ENCODE measurements at places on chromosomes 12 and 14. TPM values are rescaled to one million over a fixed set of nuclear protein-coding genes. Genes with fewer than 3 reads are reported as not detected.
A peak's percentile ranks its signal among the peaks of the same experiment; 100 is the strongest.

CALM1 gene
- 205 TPM for polyA plus RNA-seq

- DNase-seq: no peak
These were observed 16.5 kb upstream of the KRT78 start for GRCh38 chr12:52865090-52865944.

DNA sequence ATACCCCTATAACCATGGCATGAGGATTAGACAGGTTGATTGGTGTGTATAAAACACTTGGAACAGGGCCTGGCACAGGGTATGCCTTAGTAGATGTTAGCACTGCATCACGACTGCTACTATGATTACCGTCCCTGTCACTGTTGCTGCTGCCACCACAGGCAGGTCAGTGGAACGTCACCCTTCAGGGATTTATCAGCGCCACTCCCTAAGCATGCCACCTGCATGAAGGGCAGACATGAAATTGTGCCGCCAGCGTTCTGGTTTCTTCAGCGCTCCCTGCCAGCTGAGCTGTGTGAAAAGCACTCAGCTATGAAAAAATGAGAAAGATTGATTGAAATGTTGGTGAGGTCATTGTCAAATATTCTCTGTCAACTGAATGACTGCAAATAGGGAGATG lies 477.0 kb downstream of the DPF3 start:
- DNase-seq: no peak

GRCh38 chr12:54697851-54698250 lies 49.7 kb upstream of the DCD start:
- DNase-seq: peak; percentile 14

- no peak for DNase-seq
These were observed 2.5 kb upstream of the IKZF4 start for GRCh38 chr12:56018356-56018755.

ANKLE2 gene
- polyA plus RNA-seq: 46.1 TPM

DNA sequence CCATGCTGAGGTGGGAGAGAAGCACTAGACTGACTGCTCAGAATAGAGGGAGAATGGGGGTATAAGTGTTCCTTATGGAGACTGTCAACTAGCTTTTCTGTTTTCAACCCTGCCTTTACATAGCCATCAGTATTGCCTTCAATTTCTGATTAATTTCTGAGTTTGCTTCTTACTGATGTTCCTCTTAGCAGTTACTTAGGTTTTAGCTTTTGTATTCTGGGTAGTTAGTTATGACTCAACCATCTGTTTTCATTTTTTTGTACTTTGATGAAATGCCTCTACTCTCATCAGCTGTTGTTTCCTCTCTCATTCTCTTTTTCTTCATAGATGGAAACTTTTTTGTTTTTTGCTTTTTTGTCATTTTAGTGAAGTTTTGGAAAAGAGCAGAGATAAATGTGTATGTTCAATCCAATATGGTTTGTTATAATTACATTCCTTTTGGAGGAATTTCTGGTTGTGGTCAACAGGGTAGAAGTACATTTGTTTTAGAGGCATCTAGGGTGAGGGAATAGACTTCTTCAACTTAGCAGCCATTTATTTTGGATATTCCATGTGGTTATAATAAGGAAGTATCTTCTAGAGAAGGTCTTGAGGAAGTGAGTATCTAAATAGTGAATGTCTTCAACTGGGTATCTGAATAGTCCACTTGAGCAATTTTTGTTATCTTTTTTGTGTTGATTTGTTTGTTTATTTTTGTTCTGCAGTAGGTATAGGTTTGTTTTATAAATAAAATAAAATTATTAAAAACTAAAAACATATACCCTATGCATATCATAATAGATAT lies 29.6 kb downstream of the PMCH start:
- DNase-seq: no peak

NDRG2 gene
- 183 TPM for polyA plus RNA-seq

DNA sequence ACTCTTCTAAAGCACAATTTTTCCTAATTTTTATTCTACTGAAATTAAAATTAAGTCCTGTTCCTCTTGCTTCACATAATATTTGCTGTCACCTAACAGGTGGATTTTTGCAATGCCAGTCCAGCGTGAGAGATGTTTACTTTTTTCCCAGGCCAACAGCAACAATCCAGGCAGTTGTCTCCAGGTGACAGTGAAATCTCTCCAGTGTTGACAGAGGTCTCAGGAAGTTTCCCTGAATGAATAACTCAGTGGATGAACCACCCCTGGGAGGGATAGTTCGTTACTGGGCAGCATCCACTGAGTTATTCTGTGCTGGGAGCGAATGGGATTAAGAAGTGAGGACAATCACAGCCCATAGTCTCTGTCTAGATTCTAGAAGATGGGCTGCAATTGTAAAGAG lies 7.1 kb upstream of the NT5DC3 start:
- no peak for DNase-seq

GRCh38 chr12:6700646-6701051 lies at the start of gene PIANP:
Gene PIANP (minus strand): TSS chr12:6700815. CDS start chr12:6698061, 2,754 bp downstream.
- no peak for DNase-seq

GRCh38 chr12:84599539-84599938 lies 313.1 kb downstream of the SLC6A15 start:
- no peak for DNase-seq

PMCH gene
- polyA plus RNA-seq: 0.42 TPM

- no peak for DNase-seq
These were observed 76.3 kb upstream of the PPP4R3A start for GRCh38 chr14:91586410-91586809.

- no peak for DNase-seq
These were observed 206.5 kb downstream of the EFCAB11 start for GRCh38 chr14:89748004-89748403.

DNA sequence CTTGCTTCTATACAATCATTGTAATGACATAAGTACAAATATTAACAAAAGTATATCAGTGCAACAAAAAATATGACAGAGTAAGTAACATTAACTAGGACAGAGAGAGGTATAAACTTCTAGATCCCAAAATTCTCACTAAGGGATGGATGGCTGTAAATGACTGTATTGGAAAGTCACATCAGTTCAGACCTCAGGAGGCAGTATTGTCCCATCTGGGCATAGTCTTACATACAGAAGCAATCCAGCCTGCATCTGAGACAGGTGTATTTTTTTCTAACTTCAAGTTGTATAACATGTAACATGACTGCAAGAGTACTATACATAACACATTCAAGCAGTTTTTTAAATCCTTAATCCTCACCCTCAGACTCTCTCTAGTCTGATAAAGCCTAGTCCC lies 99.0 kb downstream of the GARIN6 start:
- DNase-seq: no peak

DNA sequence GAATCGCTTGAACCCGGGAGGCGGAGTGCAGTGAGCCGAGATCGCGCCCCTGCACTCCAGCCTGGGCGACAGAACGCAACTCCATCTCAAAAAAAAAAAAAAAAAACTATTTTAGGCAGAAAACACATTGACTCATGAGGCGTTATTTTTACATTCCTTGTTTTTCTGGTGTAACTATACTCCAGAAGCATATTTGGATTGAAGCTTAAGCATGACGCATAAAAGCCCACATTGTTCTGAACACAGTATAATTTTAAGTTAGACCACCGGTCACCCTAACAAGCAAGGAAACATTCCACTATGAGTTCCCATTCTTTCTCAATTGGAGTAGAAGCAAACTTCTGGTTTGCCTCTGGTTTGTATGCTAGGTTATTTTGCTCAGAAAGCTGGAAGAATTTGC lies 173.0 kb downstream of the MYRFL start:
- DNase-seq: no peak

- DNase-seq: no peak
These were observed 183.5 kb downstream of the NUAK1 start for GRCh38 chr12:105954951-105955931.

SRSF5 gene
- polyA plus RNA-seq: 281 TPM

GRCh38 chr12:63845726-63846125 lies 1.2 kb downstream of the SRGAP1 start:
- no peak for DNase-seq

DNA sequence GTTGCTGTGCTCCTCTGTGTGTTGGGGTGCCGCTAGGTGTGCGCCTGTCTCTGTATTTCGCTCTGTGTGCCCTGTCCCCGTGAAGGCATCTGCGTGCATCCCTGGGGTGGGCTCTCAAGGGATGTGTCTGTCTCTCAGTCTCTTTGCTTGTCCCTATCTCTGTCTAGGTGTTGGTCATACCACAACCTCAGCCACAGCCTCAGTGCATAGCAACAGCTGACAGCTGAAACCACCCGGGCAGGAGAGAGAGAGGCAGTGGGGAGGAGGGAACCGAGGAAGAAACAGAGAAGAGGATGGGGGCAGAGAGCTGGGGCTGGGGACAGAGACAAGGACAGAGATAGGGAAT lies 953 bp upstream of the NXPH4 start:
- DNase-seq: no peak

ENDOU gene
- polyA plus RNA-seq: 0.71 TPM

GRCh38 chr12:118061011-118061872 lies at the start of gene WSB2:
Gene WSB2 (minus strand): TSS chr12:118061179. CDS start chr12:118061048, 131 bp downstream.
- DNase-seq: no peak

GALNT9 gene
- polyA plus RNA-seq: 1.7 TPM

- no peak for DNase-seq
These were observed 23.4 kb upstream of the BMP4 start for GRCh38 chr14:53979747-53980642.

- DNase-seq: no peak
These were observed 117.8 kb upstream of the TMTC1 start for GRCh38 chr12:29901585-29901984.

- DNase-seq: no peak
These were observed 8.0 kb upstream of the C12orf42 start for GRCh38 chr12:103503546-103504480.

RBP5 gene
- polyA plus RNA-seq: 2.4 TPM

All from forelimb muscle (tissue), 1 donor.